DMS53 (cell line): ENCODE measurements at places on chromosomes 12 and 14.

- no peak for DNase-seq
These were observed 16.7 kb downstream of the NT5DC3 start for GRCh38 chr12:103824290-103824689.

DNA sequence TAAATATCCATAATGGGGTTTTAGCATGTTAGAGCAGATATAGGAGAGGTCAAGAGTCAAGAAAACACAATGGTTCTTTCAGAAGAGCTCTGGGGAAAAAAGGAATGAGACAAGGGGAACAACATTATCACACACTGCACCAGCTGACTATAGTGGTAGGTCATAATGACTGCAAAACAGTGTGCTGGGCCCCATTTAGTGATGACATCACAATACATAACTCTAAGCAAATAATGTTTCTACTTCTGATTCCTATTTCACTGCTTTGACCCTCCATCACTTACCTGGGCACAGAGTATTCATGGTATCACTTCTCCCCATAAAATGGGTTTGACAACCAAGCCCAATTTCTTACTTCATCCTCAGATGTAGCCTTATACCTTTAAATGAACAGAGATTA, 62.1 kb downstream of the GARIN6 start:
- no peak for DNase-seq

DNA sequence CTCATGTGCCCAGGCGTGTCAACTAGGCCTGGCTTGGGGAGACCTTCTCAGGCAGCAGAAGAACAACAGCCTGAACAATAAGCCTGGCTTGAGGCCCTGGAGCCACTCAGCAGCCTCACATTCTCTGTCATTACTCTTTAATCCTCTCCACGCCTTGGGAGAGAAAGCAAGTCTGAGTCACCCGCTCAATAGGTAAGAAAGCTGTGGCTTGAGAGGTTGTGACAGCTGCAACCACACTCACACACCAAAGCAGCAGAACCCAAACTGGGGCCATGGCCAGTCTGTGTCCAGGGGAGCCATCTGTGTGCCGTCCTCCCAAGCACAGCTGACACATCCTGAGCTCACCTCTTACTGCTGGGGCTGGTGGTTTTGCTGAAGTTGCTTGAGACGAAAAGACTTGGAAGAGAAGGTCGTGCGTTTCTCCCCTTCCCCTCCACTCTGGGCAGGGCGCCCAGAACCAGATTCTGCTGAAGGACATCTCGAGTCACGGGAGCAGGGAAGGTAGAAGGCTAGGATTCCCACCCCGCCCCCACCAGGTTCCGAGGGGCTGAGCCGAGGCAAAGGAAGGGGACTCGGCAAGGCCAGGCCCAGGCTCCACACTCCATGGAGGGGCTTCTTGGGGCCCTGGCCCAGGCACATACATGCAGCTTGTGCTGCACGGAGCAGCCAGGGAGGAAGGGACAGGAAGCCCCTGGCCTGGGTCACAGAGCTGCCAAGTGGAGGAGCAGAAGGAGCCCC, 5.5 kb downstream of the TMEM63C start:
- peak; percentile 92 for DNase-seq

DNA sequence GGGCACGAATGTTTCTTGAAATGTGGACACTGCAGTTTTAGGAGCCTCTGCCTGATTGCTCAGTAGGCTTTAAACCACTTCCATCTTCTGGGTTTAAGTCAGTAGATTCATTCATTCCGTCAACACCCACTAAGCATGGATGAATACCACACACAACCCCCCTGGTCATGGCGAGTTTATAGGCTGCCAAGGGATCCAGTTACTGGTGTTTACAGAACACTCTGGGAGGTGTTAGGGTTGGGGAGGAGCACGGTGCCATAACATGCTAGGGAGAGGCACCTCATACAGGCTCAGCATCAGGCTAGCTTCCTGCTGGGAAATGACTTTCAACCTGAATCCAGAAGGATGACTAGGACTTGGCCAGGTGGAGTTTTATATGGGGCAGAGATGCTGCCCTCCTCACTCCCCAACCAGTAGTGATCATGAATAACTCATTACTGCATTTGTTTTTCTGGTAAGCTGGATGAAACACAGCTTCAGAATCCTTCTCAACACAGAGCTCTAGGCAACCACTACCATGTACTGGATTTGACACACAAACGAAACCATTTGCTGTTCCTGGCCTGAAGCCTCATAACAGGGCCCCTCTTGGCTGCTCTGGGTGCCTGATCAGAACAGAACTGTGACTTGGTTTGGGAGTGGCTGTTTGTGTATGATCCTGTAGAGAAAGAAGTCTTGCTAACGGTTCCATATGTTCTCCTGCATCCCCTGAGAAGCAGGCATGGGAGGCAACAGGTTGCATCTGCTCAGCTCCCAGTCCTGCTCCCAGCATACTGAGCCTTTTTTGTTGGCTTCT, 47.9 kb downstream of the FBXW8 start:
- no peak for DNase-seq

DNA sequence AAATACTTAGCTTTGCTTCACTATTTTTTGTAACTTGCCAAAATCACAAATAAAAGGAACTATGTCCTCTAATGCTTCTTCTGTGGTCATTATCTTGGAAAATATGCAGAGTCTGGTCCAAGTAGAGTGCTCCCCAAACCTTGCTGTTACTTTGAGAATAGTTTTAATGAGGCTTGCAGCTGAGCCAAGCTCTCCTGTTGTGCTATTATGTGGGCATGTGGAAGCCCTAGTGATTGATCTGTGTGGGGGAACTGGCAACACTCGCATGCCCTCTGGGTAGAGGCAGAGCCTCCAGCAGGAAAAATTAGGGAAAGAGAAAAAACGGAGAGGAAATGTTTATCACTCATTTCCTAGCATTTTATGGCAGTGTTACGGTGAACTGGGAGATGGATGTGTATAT, 473.1 kb downstream of the EGLN3 start:
- no peak for DNase-seq

DNA sequence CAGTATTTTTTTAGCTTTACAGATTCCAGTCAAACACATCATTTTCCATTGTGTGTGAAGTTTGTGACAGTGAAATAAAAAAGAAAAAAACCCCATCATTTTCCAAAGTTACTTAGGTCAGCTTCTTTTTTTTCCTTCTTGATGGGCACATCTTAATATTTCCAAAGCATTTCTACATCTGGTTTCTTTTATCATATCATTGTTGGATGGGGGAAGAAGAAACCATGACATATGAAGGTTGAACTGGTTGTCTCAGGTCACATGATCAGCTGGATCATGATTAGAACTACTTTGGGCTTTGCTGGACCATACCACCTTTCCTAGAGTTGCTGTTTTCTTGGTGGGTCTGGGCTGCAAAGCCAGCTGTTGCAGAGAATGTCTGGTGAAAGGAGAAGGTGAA, 59.8 kb downstream of the FOS start:
- no peak for DNase-seq

- no peak for DNase-seq
These were observed 125.5 kb upstream of the DCN start for GRCh38 chr12:91307957-91308670.

DNA sequence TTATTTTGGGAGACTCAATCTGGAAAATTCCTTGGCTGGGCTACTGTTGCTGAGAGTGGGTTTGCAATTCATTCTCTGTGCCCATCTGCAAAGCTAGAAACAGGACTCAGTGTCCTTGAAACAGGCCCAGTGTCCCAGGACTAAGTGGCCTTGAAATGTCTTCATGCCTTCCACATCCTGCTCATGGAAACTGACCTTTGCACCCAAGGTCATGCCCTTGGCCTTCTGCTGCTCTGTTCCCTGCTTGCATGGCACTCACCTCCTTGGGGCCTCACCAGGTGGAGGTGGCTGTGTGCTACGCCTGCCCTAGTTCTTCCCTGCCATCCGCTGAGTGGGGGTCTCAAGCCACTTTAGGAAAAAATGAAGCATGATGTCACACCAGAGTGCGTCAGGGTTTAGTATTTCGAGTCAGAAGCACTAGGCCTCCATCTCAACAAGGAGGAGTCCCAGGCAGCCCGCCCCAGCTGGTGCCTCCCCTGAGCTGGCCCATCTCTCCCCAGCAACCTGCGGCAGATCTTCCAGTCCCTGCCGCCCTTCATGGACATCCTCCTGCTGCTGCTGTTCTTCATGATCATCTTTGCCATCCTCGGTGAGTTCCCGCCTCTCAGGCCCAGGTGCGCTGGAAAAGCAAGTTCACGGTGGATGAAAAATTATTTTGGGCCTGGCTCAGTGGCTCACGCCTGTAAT, 48.1 kb downstream of the TPCN1 start:
- no peak for DNase-seq

GRCh38 chr12:94336211-94336925, 123.3 kb downstream of the CEP83 start:
- DNase-seq = no peak

- DNase-seq = no peak
These were observed 48.3 kb upstream of the BCL2L14 start for GRCh38 chr12:12022306-12022936.

- peak; percentile 51 for DNase-seq
These were observed 15.5 kb downstream of the COX14 start for GRCh38 chr12:50127546-50127945.

GRCh38 chr12:119374635-119375034, 40.1 kb downstream of the CCDC60 start:
- DNase-seq = no peak

- peak; percentile 75 for DNase-seq
These were observed 5.9 kb downstream of the KRT86 start for GRCh38 chr12:52280319-52280795.

- DNase-seq = no peak
These were observed 53.0 kb downstream of the SMUG1 start for GRCh38 chr12:54135621-54136350.
